ENCODE measurements at places on chromosomes 7 and 10.

DNA sequence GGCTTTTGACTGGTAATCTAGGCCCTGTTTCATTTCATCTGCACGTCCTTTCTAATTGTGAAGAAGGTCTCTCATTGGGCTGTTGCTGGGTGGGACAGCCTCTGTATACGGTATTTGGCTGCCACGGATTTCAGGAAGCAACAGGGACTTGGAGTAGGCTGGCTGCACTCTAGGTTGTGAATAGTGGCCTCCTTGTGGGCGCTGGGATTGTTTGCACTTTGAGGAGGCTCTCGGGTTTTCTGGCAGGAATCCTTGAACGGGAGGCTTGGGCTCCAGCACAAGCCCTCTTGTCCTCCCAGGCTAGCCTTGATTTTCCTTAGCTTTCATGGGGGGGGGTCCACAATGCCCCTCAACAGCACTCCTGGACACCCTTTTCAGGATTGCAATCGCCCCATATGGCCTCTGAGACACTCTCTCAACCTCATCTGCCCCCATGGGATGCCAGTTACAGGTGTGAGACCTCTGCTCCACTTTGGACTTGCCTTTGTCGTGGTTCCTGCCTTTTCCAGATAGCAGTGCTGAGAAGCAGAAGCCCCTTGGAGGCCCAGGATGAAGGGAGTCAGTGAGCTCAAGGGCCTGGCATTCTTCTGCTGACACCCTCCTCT lies 33.9 kb upstream of the ZNF273 start:
- no peaks in the 10 kb centered on the region for H3K27me3 ChIP-seq
- DNase-seq: no peak
- no peaks in the 10 kb centered on the region for H3K36me3 ChIP-seq
- no peak overlapping the region for H3K27ac ChIP-seq
- H3K4me1 ChIP-seq: no peaks in the 10 kb centered on the region
- H3K4me3 ChIP-seq: no peak overlapping the region

DNA sequence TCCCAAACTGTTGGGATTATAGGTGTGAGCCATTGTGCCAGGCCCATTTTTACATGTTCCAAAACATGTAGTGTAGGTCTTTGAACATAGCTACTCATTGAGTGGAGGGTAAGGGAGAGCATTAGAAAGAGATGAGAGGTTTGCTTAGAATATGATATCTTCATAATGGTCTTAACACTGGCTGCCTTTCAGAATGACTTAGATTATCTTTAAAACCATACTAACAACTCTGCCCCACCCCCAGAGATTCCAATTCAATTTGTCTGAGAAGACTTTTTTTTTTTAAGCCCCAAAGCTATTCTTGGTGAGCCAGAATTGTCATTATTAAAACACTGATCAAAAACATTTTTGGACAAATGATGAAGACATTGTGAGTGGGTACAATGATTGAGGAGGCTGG lies 168.9 kb downstream of the PHTF2 start:
- no peaks in the 10 kb centered on the region for H3K36me3 ChIP-seq
- no peak overlapping the region for H3K27ac ChIP-seq
- H3K4me1 ChIP-seq: no peaks in the 10 kb centered on the region
- H3K27me3 ChIP-seq: no peaks in the 10 kb centered on the region
- H3K4me3 ChIP-seq: no peak overlapping the region

- H3K27ac ChIP-seq: no peak overlapping the region
- H3K4me1 ChIP-seq: no peaks in the 10 kb centered on the region
- no peak for DNase-seq
- no peaks in the 10 kb centered on the region for H3K36me3 ChIP-seq
- H3K4me3 ChIP-seq: no peak overlapping the region
Measured at GRCh38 chr7:46909601-46910051, 672.3 kb downstream of the TNS3 start.

DNA sequence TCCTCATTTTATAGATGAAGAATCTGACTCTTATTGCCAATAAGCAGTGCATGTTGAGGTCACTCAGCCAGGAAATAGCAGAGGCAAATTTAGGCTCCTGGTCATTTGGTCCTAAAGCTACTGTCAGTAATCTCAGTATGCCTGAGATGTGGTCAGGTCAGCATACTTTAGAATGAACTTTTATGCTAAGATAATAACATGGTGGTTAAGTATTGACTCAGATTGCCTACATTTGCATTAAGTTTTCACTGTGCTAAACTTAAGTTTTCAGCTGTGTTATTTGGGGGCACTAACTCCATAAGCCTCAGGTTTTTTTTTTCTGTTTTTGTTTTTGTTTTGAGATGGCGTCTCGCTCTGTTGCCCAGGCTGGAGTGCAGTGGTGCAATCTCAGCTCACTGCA lies 35.9 kb upstream of the CCSER2 start:
- no peak overlapping the region for H3K27ac ChIP-seq
- no peak for DNase-seq
- no peaks in the 10 kb centered on the region for H3K27me3 ChIP-seq
- H3K36me3 ChIP-seq: no peaks in the 10 kb centered on the region
- peaks cover 2% of the 10 kb centered on the region for H3K4me1 ChIP-seq
- H3K4me3 ChIP-seq: no peak overlapping the region

- no peaks in the 10 kb centered on the region for H3K4me1 ChIP-seq
- DNase-seq: no peak
- no peaks in the 10 kb centered on the region for H3K27me3 ChIP-seq
- no peak overlapping the region for H3K27ac ChIP-seq
- no peaks in the 10 kb centered on the region for H3K36me3 ChIP-seq
Measured at GRCh38 chr7:55212838-55213237, 152.3 kb upstream of the LANCL2 start.

DNA sequence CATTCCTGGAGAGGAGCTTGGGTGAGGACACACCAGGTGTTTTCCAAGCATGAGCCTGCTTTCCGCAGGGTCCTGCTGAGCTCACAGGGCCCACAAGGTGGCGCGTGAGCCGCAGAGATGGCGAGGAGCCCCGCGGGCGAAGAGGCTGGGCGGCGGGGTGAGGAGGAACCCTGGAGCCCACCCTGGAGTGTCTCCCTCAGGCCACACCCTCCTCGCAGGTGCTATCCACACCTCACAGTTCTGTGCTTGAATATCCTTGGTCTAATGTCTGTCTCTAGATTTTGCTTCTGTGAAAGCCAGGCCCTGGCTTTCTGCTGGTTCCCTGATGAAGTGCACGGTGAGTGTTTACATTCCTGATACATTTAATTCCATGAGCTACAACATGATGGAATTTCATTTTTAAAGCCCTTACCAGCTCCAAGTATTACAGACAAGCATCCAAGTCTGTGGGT lies 433.6 kb downstream of the ACTR3B start:
- H3K36me3 ChIP-seq: no peaks in the 10 kb centered on the region
- H3K27ac ChIP-seq: no peak overlapping the region
- no peak overlapping the region for H3K4me3 ChIP-seq
- peak; percentile 43 for DNase-seq
- no peaks in the 10 kb centered on the region for H3K4me1 ChIP-seq

GRCh38 chr10:24857031-24857725 lies 95.2 kb downstream of the PRTFDC1 start:
- no peaks in the 10 kb centered on the region for H3K36me3 ChIP-seq
- no peaks in the 10 kb centered on the region for H3K27me3 ChIP-seq
- no peak overlapping the region for H3K4me3 ChIP-seq
- peaks cover 19% of the 10 kb centered on the region for H3K4me1 ChIP-seq
- DNase-seq: no peak

GRCh38 chr7:45663965-45664633 lies 89.9 kb downstream of the ADCY1 start:
- H3K27ac ChIP-seq: no peak overlapping the region
- no peak overlapping the region for H3K4me3 ChIP-seq
- no peaks in the 10 kb centered on the region for H3K27me3 ChIP-seq
- no peak for DNase-seq

- H3K27ac ChIP-seq: no peak overlapping the region
- no peak for DNase-seq
- no peaks in the 10 kb centered on the region for H3K4me1 ChIP-seq
- no peaks in the 10 kb centered on the region for H3K27me3 ChIP-seq
Measured at GRCh38 chr10:91709394-91709798, 76.5 kb upstream of the PPP1R3C start.

DNA sequence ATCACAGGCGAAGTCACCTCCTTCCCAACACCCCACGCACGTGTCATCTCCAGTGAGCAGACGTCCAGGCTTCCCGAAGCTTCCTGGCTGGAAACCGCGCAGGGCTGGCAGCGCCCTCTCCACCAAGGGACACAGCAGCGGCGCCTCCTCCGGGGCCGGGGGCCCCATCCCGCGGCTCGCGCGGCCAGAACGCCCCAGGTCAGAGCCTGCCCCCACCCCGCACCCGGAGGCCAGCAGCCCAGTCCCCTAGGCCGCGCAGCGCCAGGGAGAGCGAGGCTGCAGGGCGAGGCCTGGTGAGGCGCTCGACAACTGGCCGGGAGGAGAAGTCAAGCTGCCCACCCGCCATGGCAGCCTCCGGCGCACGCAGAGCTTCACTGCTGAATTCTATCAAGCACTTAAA lies 247.0 kb downstream of the SEMA3D start:
- H3K27ac ChIP-seq: no peak overlapping the region
- no peaks in the 10 kb centered on the region for H3K36me3 ChIP-seq
- H3K4me3 ChIP-seq: peak overlapping the region; percentile 60
- DNase-seq: no peak
- no peaks in the 10 kb centered on the region for H3K27me3 ChIP-seq

GRCh38 chr10:76977046-76977445 lies 660.6 kb downstream of the KCNMA1 start:
- no peaks in the 10 kb centered on the region for H3K4me1 ChIP-seq
- H3K36me3 ChIP-seq: no peaks in the 10 kb centered on the region
- no peak overlapping the region for H3K27ac ChIP-seq

DNA sequence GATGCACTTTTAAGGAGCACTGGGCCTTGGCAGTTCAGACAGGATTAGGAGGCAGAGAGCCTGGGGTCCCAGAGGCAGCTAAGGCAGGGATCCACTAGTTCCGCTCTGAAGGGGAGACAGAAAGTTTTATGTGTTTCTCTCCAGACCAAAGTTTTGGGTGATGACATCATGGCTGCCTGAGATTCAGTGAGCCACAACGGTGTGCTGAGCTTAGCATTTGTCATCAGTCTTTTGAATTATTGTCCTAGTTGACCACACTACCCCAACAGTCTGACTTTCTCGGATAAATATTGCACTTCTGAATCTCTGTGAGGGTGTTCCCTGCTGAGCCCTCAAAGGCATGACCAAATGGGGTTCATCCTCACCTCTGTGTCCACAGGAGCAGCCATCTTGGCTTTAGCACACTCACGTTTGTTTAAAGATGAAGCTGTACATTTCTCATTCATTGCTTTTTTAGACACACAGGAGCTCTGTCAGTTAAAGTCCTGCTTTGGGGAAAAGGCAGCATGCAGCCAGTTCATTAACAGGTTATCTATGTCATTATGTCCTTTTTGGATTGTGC lies 297.7 kb upstream of the LRGUK start:
- H3K27me3 ChIP-seq: no peaks in the 10 kb centered on the region
- no peak overlapping the region for H3K4me3 ChIP-seq
- H3K27ac ChIP-seq: no peak overlapping the region
- no peak for DNase-seq

- no peak for DNase-seq
- no peaks in the 10 kb centered on the region for H3K4me1 ChIP-seq
- no peak overlapping the region for H3K4me3 ChIP-seq
- H3K27me3 ChIP-seq: no peaks in the 10 kb centered on the region
Measured at GRCh38 chr7:17903337-17903736, 37.0 kb downstream of the SNX13 start.

GRCh38 chr10:76411729-76412435 lies 980.5 kb downstream of the LRMDA start:
- no peak overlapping the region for H3K4me3 ChIP-seq
- no peaks in the 10 kb centered on the region for H3K27me3 ChIP-seq
- no peak for DNase-seq
- H3K4me1 ChIP-seq: no peaks in the 10 kb centered on the region
- H3K36me3 ChIP-seq: no peaks in the 10 kb centered on the region

- H3K27me3 ChIP-seq: no peaks in the 10 kb centered on the region
- no peak for DNase-seq
- no peak overlapping the region for H3K4me3 ChIP-seq
- H3K4me1 ChIP-seq: peaks cover 8% of the 10 kb centered on the region
- H3K27ac ChIP-seq: no peak overlapping the region
- H3K36me3 ChIP-seq: no peaks in the 10 kb centered on the region
Measured at GRCh38 chr10:78894089-78894840, 174.5 kb upstream of the ZMIZ1 start.

GRCh38 chr7:2450198-2451107 lies 25.7 kb downstream of the GRIFIN start:
- peaks cover 10% of the 10 kb centered on the region for H3K4me1 ChIP-seq
- no peaks in the 10 kb centered on the region for H3K27me3 ChIP-seq
- DNase-seq: no peak
- no peak overlapping the region for H3K27ac ChIP-seq
- H3K4me3 ChIP-seq: no peak overlapping the region

DNA sequence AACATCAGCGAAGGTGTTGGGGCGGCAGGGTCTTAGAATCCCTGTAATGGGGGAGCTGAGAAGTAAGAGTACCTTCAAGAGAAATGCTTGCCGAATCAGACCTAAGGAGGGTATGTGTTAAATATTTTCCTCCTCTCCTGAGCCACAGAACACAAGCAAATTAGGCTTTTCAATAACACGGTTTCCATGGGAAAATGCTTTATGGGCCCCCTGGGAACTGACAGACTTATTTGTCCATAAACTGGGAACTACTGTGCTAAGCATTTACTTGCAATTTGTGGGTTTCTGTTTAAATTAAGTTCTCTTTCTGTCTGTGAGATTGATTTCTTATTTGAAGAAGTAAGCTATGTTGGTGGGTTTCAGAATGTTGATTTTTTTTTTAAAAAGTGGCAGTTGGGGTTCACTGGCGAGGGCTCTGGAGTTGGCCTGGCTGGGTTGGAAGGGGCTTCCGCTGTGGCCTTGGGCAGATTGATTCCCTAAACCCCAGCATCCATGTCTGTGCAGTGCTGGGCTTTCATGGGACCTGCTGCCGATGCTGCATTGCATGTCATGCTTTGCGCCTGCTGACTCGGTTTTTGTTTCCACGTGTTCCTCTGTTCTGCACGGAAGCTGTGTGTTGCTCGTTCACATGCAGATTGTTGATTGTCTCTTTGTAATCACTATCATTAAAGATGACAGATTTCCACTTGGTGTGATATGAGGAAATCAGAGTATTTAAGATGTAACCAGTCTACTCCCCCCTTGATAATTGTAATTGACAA lies 7.2 kb downstream of the RBM17 start:
- peaks cover 73% of the 10 kb centered on the region for H3K36me3 ChIP-seq
- H3K4me3 ChIP-seq: no peak overlapping the region
- no peaks in the 10 kb centered on the region for H3K27me3 ChIP-seq
- no peak overlapping the region for H3K27ac ChIP-seq
- H3K4me1 ChIP-seq: no peaks in the 10 kb centered on the region

GRCh38 chr10:129932751-129933433 lies 31.2 kb downstream of the EBF3 start:
- no peaks in the 10 kb centered on the region for H3K4me1 ChIP-seq
- no peaks in the 10 kb centered on the region for H3K27me3 ChIP-seq
- no peaks in the 10 kb centered on the region for H3K36me3 ChIP-seq
